ENCODE measurements at places on chromosomes 6 and 20.

- no peak for DNase-seq
Measured at GRCh38 chr6:169145496-169145895, 108.2 kb downstream of the THBS2 start.

DNA sequence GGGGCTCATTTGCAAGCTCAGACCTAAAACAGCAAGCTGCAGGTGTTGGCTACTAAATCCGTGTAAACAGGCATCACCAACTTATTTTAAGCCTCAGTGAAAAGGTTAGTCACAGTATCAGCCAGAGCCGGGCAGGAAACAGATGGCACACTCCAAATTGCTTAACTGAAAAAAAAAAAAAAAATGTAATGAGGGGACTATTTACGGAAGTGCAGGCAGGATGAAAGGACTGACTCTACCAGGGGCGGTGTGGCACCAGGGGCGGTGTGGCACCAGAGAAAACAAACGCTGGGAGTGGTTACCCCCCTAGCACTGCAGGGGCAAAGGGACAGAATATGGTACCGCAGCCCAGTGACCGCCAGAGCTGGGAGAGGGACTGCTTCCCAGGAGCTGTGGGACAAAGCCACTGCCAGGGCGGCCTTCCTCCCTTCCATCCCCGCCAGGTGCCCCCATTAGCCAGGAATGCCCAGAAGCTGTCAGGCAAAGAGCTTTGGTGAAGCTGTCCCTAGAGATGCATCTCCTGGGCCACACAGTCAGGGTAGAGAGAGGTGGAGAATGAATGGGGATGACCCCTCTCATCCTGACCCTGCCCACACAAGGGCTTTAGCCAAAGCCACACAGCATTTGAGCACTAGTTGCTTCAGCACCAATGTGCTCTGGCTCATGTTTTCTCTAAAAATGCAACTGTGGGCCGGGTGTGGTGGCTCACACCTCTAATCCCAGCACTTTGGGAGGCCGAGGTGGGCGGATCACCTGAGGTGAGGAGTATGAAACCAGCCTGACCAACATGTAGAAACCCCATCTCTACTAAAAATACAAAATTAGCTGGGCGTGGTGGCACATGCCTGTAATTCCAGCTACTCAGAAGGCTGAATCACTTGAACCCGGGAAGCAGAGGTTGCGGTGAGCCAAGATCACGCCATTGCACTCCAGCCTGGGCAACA is 39.6 kb upstream of the GFOD1 start:
- no peak for DNase-seq

DNA sequence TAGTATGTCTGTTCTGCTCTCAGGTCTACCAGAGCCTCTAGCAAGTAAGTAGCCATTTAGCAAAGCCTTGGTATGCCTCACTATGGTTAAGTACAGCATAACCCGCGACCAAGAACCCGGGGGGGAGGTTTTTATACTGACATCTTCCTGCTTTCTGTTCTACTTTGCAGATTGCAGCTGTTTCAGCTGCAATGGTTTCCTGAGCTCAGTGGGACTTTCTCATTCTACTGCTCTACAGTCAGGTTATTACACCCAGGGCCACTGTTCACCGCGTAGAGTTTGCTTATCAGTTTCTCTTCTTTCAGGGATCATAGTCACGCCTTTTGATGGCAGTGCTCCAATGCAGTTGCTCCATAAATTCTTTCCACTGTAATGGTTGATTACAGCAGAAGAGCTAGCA is 631.3 kb downstream of the TFAP2A start:
- no peak for DNase-seq

- DNase-seq = peak; percentile 100
Measured at GRCh38 chr6:169162752-169163407, 90.8 kb downstream of the THBS2 start.

DNA sequence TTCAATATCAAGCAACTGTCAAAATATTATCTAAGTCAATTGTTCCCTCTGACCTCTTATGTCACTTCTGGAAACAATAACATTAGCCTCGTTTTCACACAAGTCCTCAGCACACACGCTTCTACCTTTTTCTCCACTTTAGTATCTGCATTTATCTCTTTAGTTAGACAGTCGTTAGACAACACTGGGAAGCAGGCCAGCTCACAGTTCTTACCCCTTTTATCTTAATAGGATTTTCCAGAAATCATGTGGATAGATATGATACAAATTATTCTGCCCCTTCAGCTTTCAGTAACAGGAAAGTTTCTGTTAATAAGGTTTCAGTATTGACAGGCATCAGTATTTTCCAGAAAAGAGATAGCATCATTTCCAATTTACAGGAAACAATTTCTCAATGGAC is 25.9 kb upstream of the HAO1 start:
- DNase-seq = no peak

DNA sequence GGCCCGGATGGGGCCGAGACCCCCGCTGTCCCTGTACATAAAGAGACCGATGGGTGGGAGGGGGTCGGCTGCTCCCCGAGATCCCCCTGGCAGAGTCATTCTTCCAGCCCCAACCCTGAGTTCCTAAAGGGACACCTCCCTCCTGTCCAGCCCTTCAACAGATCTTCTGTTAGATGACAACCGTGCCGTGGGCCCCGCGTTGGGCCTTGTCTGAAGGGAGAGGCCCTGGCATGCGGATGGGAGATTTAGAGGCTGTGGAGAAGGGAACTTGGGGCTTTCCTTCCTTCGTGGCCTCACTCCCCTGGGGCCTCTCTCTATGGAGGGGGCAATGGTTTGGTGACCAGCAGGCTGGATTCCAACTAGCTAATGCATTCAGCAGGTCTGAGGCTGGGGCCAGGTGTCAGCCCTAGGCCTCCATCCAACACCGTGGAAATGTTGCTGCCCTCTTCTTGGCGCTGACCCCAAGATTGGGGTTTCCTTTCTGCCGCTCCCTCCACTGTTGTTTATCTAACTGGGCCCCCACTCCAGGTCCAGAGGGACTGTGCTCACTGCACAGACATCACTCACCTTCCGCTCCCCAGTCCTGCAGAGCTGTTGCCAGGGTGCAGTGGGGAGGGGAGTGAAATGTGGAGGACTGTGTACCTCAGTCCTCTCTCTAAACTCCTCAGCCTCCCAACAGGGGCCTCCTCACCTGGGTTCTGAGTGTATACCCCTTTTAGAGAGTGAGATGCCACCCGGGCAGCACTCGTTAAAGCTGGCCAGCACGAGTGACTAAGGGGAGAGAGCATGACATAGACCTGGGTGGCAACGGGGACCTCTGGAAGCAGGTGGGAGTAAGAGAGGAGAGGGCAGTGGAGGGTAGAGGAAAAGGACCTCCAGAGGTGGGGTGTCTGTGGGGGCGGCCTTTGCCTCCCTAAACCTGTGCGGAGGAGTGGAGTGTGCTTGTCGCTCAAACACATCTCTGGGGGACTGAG is 6.7 kb downstream of the TMEM151B start:
- DNase-seq = no peak

GRCh38 chr6:22208026-22208425 is 88.8 kb downstream of the PRL start:
- DNase-seq = no peak

DNA sequence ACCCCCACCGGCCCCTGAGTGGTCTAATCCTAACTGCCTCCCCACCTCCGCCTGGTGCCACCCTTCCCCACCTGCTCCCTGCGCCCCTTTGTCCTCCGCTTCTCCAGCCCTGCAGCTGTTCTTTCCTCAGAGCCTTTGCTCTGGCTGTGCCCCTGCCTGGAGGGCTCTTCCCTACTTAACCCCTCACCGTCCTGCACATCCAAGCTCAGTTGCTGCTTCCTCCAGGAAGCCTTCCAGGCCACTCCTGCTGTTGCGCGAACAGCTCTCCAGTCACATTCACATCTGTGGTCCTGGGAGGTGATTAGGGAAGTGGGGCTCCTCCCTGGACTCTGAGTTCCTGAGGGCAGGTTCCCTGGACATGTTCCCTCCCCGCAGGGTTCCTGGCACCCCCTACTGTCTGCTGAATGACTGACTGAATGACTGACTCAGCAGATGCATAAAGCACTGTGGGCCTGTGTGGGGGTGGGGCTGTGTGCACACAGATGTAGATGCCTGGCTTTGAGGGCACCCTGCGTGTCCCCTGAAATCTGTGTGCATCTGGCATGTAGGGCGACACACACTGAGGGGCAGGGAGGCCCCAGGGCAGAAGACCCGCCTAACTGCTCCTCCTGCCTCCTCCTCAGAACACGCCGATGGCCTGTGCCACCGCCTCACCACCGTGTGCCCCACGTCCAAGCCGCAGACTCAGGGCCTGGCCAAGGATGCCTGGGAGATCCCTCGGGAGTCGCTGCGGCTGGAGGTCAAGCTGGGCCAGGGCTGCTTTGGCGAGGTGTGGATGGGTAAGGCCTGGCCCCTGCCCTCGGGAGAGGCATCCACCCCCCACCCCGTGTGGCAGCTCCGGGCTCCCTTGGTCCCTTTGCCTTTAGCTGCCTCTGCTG is 51.4 kb downstream of the SRC start:
- DNase-seq = peak; percentile 37

GRCh38 chr6:109768485-109768884 is 77.4 kb downstream of the FIG4 start:
- peak; percentile 76 for DNase-seq

DNA sequence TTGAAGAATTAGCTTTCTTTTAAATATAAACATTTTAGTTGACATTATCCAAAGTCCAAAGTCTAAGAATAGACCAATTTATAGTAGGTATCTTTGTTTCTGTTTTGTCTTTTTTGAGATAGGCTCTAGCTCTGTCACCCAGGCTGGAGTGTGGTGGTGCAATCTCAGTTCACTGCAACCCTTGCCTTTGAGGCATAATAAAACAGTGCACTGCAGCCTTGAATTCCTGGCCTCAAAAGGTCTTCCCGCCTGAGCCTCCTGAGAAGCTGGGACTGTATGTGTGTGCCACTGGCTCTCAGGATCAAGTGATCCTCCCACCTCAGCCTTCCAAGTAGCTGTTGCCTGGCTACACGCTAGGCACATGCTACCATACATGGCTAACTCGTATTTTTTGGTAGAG is 135.4 kb downstream of the REV3L start:
- no peak for DNase-seq

GRCh38 chr20:24813496-24813895 is 135.6 kb upstream of the CST7 start:
- DNase-seq = no peak

DNA sequence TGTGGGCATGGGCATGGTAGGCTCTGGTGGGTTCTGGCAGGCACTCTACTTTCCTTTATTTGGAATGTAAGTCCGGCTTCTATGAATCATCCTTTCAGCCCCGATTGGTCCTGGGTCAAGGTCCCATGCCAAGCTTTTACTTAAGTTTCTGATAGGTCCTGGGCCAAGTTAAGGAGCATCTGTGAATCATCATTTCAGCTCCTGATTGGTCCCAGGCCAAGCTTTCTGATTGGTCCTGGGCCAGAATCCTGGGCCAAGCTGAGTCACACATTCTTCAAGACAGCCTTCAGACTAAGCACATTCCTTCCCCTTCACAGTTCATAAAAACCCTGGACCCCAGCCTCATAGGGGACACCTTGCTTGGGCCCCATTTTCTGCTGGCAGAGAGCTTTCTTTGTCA is 231.0 kb upstream of the EYS start:
- no peak for DNase-seq

GRCh38 chr20:58224097-58224496 is 4.4 kb downstream of the ANKRD60 start:
- DNase-seq = no peak

- no peak for DNase-seq
Measured at GRCh38 chr6:169959136-169960002, 207.9 kb downstream of the ERMARD start.

DNA sequence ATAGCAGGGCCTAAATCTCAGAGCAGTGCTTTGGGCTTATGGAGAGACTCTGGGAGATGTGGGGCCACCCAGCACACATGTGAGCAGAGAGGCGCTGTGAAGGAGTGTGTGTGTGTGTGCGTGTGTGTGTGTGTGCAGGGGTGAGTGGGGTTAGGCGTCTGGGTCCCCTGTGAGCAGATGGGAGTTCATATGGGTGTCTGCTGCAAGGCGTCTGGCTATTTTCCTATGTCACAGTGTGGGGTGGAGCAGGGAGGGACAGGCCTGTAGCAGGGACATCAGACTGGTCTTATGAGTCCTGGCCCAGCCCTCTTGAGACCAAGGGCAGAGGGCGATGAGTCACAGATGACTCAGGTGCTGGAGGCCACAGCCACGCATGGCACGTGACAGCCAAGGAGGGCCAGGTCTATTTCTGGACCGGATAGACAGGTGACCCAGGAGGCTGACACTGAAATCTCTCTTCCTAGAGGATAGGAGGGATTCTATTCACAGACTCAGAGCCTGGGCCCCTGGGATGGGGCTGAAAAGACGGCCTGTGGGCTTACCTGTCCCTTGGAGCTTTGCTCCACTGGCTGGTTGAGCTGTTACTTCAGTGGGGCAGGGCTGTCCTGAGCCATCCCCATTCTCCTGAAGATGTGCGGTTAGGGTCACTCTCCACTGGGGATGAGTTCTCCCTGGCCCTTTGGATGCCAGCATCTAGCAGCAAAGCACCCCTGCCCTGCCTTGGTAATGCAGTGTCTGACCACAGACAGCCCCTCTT is 28.9 kb downstream of the VEGFA start:
- peak; percentile 83 for DNase-seq

GRCh38 chr6:122861594-122861993 is 72.5 kb downstream of the SMPDL3A start:
- no peak for DNase-seq

- DNase-seq = no peak
Measured at GRCh38 chr20:4230651-4231050, 215.3 kb upstream of the RNF24 start.

DNA sequence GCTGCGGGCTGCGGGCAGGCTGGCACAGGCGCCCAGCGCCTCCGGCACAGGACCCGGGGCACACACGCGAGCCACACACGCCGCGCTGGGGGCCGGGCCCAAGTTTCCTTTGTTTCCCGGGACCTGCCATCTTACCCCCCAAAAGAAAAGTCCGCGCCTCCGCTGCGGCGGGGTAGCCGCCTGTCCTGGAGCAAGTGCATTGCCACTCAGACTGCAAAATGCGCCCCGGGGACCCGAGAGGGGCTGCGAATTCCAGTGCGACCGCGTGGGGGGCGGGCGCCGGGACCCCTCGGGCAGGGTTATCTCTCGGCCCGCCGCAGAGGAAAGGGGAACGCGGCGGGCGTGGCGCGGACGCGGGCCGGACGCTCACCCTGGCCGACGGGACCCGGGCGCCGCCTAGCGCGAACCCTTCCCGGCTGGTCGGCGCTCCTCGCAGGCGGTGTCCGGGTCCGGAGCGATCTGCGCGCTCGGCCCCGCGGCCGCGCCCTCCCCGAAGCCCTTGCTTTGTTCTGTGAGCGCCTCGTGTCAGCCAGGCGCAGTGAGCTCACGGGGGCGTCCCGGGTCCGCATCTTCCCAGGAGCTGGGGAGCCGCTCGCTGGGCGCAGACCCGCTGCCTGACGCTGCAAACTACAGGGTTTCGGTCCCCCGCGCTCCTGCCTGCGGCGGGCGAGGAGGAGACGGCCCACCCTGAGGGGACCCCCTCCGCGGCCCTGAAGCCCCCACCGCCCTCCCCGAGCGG is 639 bp upstream of the CD24 start:
- DNase-seq = peak; percentile 58

GRCh38 chr6:136127873-136128272 is 122.2 kb downstream of the MTFR2 start:
- DNase-seq = no peak

DNA sequence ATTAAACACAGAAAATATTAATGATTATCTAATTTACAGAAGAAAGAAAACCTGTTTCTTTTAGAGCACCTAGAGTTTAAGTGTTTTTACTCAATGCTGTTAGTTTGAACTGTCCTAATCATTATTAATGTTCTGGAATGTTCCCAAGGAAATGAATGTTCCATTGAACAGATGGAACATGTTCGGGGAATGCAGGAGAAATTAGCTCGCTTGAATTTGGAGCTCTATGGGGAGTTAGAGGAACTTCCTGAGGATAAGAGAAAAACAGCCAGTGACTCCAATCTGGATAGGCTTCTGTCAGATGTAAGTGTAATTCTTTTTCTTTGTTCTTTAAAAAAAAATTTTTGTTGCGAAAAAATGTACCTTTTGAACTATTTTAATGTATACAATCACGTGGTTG is 10.8 kb upstream of the ECT2L start:
- no peak for DNase-seq
